ENCODE measurements at places on chromosomes 12 and 14. TPM values are rescaled to one million over a fixed set of nuclear protein-coding genes. Genes with fewer than 3 reads are reported as not detected.

DNA sequence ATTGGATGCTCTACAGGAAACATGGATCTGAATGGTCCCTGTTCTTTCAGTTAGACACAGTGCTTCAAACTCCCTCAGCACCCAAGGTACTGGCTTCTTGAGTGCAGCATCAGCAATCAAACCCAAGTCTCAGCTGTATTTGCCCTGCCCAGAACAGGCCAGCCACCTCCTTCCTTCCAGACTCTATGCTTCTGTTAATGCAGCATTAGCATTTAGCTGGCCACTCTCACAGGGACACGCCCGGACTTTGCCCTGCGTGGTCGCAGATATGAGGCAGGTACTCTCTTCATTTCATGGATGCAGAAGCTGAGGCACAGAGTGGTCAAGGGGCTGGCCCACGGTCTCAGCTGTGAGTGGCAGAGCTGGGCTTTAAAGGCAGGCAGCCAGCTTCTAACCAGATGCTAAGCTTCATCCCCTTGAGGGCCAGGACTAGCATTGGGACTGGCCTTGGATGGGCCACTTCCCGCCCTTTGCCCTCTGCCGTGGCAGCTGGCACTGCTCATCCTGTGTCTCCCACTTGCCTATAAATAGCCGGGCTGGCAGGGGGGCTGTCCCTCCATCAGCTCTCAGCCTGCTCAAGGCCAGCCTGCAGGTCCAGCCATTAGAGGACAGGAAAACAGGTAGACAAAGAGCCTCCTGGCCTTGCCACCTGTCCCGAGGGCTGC, 1.5 kb upstream of the SLC25A47 start:
- DNase-seq, result no peak

GRCh38 chr14:52861403-52861802, 70.0 kb upstream of the GNPNAT1 start:
- DNase-seq, result no peak

GRCh38 chr14:89401761-89402160, 15.3 kb downstream of the FOXN3 start:
- DNase-seq, result no peak

GRCh38 chr12:76201316-76201715, 116.8 kb upstream of the NAP1L1 start:
- DNase-seq, result no peak

DNA sequence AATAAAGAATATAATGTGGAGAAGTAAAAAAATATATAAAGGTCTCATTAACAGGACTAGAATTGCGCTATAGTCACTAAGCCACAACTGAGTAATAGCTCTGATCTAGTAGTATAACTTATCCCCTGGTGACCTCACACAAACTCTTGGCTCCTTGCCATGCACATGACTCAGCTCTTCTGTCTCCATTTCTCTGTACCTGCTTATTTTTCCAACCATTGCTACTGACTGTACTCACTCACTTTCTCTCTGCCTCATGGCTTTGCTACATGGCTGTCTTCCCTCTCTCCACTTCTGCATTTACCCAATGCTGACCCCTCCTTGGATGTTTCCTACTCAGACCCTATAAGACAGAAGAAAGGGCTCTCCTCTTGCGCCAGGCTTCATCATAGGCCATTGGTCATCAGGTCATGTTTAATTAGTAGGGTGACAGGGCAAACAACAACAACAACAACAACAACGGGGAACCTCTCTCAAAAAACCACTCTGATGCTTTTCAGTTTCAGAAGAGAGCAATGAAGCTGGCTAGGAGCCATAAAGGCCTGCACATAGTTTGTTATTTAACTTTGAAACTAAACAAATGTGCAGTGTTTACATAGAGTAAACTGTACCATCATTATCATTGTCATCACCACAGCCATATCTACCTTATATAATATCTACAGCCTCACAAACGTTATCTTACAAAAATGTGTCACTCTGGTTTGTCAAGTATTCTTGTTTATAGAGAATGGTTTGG, 25.6 kb upstream of the KRAS start:
- no peak for DNase-seq

DNA sequence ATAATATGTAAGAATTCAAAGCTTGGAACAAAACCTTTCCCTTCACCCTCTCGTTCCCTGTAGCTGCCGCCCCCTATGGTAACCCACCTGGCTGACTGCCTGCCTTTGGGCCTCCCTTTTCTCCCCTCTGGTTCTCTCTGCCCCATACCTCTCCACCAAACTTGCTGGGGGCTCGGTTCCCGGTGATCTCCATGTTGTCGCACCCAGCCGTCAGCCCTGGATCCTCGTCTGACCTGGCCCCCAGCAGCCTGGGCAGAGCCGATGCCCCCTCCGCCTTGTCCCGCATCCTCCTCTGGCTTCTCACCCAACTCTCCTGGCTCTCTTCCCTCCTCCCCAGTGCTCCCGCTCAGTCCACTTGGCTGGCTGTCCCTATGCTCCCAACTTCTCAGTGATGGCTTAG, 4.5 kb downstream of the CYP46A1 start:
- DNase-seq, result no peak

- no peak for DNase-seq
Measured at GRCh38 chr14:54040846-54041245, 84.2 kb upstream of the BMP4 start.

GRCh38 chr12:5177731-5178130, 134.1 kb downstream of the KCNA5 start:
- no peak for DNase-seq

- no peak for DNase-seq
Measured at GRCh38 chr12:131266591-131267467, 313.1 kb downstream of the ADGRD1 start.

- no peak for DNase-seq
Measured at GRCh38 chr14:100827101-100828021, 1.4 kb downstream of the MEG3 start.

- DNase-seq, result peak; percentile 74
Measured at GRCh38 chr12:124457287-124458219, 109.9 kb downstream of the NCOR2 start.

DNA sequence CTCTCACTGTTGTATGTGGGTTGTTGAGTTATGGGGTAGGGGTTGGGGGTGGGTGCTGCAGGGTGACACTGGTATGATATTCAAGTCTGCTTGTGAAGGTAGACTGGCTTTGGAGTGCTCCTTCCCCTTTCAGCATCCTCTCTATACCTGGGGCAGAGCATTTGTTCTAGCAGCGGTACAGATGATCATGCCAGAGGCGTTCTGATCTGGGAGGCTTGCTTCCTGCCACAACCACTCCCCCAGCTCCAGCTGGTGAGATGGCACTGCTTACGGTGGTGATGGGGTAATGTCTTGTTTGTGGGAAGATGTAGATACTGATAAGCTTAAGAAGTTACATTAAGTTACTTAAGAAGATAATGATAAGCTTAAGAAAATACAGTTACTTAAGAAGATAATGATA, 131.8 kb downstream of the ERC1 start:
- DNase-seq, result no peak

GRCh38 chr14:70934502-70935134, 27.4 kb downstream of the PCNX1 start:
- DNase-seq, result no peak

DNA sequence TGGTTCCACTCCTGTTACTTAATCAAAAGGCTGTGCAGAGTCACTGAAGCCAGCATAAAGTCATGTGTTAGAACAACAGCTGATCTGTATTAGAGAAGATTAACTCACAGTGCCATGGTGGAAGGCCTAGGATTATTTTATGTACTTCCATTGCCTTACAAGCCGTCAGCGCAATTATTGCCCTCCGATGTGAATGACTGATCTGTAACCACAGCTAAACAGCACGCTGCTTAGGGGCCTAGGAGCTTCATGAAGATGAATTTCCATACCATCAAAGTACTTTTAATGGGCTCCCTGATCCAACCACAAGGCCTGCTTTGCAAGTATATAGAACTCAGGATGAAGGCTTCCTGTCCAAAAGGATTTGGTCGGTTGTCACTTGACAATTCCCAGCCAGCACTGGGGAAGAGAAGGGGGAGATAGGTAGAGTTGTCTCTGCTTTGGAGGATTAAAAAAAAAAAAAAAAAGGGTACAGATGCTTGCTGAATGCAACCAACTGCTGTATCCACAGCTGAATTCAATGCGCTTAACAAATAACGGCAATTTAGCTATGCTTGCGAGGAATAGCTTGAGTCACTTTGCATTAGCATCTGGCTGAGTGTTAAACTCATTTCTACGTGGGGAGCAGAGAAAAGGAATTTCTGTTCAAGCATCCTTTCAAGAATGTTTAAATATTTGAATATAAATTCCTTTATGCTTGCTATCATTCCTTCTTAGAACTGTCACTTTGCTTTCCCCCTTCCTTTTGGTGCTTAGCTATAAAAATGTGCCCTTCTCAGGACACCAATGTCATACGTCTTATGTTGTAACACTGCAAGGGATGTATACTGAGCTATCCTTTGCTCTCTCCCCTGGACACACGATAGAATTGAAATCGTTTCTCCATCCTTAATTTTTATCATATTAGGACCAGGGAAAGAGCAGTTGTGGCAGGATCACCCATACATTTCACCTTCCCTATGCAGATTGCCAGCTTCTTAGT, 387.8 kb downstream of the SOX5 start:
- no peak for DNase-seq

DNA sequence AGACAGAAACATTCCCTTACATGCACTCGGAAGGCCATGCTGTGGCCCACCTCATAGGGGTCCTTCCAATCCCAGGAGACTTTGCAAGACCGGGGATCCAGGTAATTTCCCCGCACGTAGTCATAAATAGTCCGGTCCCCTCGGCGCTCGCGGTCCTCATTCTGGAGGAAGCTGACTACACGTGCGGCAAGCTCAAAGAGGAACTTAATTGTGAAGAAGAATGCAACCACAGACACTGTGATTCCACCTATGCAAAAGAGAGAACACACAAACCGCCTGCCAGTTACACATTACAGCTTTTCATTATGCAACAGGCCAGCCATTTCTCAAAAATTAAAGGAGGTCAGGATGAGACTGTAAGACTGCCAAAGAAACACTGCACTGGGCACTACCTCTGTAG, 28.4 kb downstream of the AREL1 start:
- no peak for DNase-seq

DNA sequence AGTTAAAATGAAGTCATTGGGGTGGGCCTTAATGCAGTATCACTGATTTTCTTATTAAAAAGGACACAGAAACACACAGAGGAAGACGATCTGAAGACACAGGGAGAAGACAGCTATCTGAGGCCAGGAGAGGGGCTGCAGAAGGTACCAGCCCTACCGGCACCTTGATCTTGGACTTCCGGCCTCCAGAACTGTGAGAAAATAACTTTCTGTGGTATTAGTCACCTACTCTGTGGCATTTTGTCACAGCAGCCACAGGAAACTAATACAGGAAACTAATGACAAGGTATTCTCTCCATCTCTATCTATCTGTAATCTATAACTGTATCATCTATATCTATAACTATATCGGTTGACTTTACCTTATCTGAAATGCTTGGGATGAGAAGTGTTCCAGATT, 1149.5 kb downstream of the BCL11B start:
- DNase-seq, result no peak

GRCh38 chr12:52295663-52296062, 4.3 kb upstream of the KRT81 start:
- DNase-seq, result no peak

GRCh38 chr12:49730568-49731101, 10.7 kb upstream of the TMBIM6 start:
- DNase-seq, result no peak

- DNase-seq, result no peak
Measured at GRCh38 chr12:51334764-51335163, 10.8 kb upstream of the BIN2 start.

Gene PLD4
- 0.50 TPM for total RNA-seq

Gene NPFF
- not detected for total RNA-seq

Gene RPL10L
- total RNA-seq, result not detected

Gene BBOF1
- total RNA-seq, result 3.1 TPM

Gene PROX2
- total RNA-seq, result not detected

Gene FBXL14
- total RNA-seq, result 7.0 TPM

Gene IL22
- not detected for total RNA-seq
